Stimulated activated naive B cell treated with anti-CD40 and anti-IgM and Interleukin-4, amounts not matched to agents 10 μg/mL and 1 μg/mL and 100 μg/mL, for 72 hours (primary cell): ENCODE measurements at places on chromosomes 2 and 18.

DNA sequence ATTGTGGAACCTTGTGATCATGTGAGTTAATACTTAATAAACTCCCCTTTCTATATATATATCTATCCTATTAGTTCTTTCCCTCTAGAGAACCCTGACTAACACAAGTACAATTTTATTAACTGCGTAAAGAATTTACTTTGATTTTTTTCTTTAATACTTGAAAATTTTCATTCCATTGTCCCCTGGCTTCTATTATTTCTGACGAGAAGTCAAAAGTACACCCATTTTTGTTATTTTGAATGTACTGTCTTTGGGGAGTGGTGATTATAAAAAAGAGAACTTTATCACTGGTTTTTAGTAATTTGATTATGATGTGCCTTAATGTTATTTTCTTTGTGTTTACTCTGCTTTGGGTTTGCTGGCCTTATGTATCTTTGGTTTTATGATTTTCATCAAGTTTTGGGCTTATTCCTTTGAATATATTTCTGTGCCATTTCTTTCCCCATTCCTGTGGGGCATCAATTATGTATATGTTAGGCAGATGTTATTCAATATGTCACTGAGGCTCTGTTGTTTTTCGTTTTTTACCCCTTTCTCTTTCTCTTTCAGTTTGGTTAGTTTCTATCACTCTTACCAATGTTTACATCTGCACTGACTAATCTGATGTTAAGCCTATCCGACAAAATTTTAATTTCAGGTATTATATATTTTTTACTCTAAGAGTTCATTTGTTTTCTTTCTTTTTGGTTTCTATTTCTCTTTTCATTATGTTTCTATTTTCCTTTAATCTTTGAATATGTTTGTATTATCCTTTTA is 271.4 kb downstream of the CAMKMT start:
- DNase-seq, result no peak

GRCh38 chr2:234863043-234863934 is 88.5 kb upstream of the SH3BP4 start:
- no peak for DNase-seq

DNA sequence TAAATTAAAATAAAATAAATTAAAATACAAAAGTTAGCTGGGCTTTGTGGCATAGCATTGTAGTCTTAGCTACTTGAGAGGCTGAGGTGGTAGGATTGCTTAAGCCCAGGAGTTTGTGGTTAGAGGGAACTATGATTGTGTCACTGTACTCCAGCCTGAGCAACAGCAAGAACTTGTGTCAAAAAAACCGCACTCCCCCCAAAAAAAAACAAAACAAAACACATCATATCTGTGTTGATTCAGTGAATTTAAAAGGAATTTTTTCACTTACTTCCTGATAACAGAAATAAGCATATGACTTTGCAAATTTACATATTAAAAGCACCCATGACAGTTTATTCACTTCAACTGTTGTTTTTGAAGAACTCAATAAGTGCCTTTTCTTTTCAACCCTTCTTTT is 68.1 kb upstream of the PELI1 start:
- no peak for DNase-seq

- DNase-seq, result no peak
These were observed 69.5 kb downstream of the TMEM18 start for GRCh38 chr2:607709-608108.

GRCh38 chr2:204842661-204843485 is 297.6 kb downstream of the PARD3B start:
- no peak for DNase-seq

GRCh38 chr2:207251022-207251421 is 85.3 kb upstream of the KLF7 start:
- no peak for DNase-seq

GRCh38 chr2:165428926-165429325 is 40.6 kb upstream of the CSRNP3 start:
- DNase-seq, result no peak

- no peak for DNase-seq
These were observed 30.4 kb upstream of the MAPRE3 start for GRCh38 chr2:26940001-26940400.

DNA sequence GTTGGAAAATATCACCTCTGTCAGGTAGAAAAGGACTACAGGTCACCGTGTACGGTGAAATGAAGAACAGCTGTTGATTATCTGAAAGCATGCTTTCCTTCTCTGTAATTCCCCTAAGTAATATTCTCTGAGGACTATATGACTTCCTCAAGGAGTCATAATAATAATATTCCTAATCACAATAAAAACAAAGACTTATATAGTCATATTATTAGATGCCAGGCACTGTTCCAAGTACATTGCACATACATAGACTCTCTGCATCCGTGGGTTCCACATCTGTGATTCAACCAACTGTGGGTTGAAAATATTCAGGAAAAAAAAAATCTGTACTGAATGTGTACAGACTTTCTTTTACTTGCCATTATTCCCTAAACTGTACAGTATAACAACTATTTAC is 512.4 kb upstream of the ID2 start:
- DNase-seq, result no peak

DNA sequence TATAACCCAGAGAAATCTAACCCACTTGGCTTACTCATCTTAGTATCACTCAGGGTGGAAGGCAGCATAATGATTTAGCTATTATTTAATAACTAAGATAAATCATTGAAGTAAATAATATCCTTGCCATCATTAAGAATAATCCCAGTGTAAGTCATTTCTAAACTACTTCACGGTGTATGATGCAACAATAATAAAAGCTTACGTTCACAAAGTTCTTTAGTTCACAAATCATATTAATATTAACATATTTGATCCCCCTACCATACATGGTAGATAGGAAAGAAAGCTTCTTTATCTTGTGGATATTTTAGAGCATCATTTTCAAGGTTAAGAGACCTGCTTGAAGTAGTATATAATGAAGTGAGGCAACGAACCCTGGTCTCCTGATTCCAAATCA is 401.0 kb downstream of the NCKAP5 start:
- DNase-seq, result no peak

DNA sequence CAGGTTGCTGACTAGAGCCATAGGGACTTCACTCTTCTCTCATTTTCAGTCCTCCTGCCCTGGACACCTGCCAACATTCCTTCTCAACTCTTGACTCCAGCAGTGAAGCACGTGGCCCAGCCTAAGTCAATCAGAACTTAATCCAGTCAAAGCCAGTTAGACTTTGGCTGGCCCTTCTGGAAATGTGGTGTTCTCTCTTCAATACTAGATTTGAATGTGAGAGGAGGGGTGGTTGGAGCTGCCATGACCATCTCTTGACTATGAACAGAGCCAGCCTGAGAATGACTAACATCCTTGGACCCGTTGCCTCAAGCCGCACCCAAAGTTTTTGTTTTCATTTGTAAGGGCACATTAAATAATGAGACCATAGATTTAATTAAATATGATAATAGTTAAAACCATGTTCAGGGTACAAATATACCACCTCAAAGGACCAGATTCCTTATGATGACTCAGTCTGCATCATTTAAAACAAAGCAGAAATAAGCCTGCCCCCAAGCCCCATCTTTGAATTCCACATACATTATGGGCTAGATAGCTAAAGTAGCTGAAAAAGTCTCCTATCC is 49.7 kb upstream of the RASGRP3 start:
- no peak for DNase-seq

DNA sequence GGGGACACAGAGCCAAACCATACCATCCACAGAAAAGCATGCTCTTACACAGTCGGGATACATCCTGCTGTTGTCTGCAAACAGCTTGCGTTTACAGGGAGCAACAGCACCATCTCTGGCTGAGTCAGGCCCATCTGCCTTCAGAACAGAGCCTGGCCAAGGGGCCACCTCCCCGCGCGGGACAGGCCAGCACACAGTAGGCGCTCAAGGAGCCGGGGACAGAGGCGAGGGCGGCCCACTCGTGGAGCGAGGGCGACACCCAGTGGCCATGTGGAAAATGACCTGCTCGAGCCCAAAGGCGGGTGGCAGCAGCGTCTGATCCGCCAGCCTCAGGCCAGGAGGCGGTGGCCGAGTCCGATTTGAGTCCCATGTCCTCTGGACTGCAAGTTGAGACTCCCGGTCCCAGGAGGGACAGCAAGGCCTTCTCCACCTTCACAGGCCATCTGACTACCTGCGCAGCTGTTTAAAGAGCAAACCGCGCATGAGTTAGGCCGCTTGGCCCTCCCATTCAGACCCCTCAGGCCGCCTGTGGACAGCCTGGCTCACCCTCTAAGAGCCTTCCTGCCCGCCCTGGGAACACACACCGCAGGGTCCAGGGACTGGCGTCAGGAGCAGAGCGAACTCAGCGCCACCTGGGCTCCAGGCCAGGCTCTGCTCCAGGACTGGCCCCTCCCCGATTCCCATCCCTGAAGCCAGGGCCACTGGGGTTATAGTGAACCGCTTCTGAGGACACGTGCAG is 38.3 kb downstream of the TTC32 start:
- peak; percentile 47 for DNase-seq

DNA sequence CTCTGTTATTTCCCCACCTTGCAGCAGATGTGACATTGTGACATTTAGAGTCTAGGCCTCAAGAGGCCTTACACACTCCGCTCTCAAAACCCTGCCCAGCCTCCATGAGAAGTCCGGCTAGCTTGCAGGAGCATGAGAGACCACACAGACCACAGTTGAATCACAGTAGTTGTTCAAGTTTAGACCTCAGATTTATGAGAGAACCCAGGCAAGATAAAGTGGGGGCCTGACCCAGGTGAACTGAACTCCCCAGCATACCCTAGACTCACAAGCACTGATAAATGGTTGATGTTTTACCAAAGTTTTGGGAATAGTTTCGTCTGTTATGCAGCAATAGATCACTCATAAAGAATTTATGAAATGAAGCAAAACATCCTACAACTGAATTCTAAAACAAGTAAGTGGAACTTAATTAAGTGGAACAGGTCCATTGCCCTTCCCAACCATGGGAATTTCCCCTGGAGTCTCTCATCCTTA is 4.7 kb upstream of the STAT1 start:
- DNase-seq, result no peak

- no peak for DNase-seq
These were observed 27.4 kb downstream of the APCDD1 start for GRCh38 chr18:10481831-10482230.

DNA sequence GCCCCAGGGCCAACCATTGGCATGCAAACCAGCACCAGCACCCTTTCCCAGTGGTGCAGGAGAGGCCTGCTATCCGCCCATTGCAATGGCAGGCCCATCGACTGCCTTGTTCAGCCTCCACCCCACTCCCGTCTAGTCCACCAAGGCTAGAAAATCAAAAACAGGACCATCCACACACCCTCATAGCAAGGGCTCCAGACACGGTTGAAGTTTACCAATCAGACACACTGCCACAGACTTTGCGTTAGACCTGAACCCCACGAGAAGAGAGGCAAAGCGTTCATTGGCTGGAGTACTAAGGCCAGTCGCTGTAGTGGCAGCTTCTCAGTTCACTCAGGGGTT is 95.3 kb upstream of the TEX51 start:
- DNase-seq, result no peak

DNA sequence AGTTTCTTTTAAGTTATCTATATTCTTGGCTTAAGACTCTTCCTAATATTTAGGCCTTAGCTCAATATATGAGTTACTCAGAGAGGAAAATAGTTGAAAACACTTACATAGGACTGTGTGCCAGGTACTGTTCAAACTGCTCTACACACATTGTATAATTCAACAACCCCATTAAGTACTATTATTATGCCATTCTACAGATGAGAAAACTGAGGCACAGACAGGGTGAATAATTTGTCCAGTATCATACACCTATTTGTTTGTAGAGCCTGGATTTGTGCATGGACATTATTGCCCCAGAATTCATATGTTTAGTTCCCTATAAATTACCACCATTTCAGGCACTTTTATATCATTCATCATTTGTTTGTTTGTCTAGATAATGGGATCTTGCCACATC is 17.7 kb upstream of the GAD1 start:
- DNase-seq, result no peak
